Activated CD8-positive, alpha-beta T cell treated with anti-CD3 and anti-CD28 coated beads for 36 hours (primary cell): ENCODE measurements at places on chromosomes 3 and 15. TPM values are rescaled to one million over a fixed set of nuclear protein-coding genes. Genes with fewer than 3 reads are reported as not detected.

Gene CTXND1
- not detected for total RNA-seq

Gene CLDN18
- not detected for total RNA-seq

Gene GRM7
- not detected for total RNA-seq

Gene KNL1
- total RNA-seq: 20.9 TPM

Gene KIF7
- total RNA-seq: 3.7 TPM

Gene SAMMSON
- total RNA-seq: not detected

Gene TRH
- total RNA-seq: not detected
